GDM1 (cell line): ENCODE measurements at places on chromosomes 1 and 21.
A peak's percentile ranks its signal among the peaks of the same experiment; 100 is the strongest.

GRCh38 chr1:171674431-171675405 lies 22.2 kb upstream of the MYOC start:
- DNase-seq: no peak

DNA sequence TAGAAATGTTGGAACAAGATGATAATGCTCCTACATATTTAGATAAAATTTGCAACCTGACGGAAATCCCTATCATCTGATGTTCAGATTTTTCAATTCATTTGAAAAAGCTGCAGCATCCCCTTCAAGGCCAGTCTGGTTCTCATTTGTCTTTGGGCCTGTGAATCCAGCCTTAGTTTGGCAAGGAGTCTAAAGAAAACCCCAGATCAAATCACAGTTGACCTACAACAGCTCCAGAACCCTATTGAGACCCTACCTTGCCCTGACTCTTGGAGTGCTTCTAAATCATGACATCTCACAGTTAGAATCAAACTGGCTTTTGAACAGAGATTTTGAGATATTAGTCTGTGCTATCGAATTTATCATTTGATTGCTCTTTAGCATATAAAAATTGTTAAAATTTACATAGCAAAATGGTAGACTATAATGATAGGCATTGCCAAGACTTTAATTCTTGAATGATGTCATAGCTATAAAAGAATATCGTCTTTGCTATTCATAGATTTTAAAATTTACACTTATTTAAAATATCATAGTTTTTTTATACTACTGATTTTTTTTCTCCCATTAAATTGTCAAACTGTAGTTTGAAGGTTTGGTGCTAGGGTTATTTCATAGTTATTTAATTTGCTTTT lies 2.2 kb downstream of the PPP2R5A start:
- DNase-seq: no peak

- DNase-seq: no peak
Observed at GRCh38 chr1:150780510-150780909, 14.9 kb upstream of the CTSS start.

DNA sequence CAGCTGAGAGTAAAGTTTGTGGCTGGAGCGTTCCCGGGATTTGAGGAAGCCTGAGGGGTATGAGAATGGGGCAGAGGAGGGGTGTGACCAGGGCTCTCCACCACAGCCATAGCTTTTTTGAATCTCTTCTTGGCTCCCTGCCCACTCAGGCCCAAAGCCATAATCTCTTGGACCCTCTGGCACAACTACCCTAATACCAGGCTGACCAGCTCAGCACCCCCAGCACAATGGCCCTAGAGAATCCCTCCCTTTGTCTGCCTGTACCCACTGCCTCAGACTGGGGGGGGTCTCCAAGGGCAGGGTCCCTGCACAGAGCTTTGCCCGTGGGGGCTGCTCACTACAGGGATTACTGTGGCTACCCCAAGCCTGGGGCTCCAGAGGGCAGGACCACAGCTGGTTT lies 7.5 kb downstream of the DENND4B start:
- no peak for DNase-seq

DNA sequence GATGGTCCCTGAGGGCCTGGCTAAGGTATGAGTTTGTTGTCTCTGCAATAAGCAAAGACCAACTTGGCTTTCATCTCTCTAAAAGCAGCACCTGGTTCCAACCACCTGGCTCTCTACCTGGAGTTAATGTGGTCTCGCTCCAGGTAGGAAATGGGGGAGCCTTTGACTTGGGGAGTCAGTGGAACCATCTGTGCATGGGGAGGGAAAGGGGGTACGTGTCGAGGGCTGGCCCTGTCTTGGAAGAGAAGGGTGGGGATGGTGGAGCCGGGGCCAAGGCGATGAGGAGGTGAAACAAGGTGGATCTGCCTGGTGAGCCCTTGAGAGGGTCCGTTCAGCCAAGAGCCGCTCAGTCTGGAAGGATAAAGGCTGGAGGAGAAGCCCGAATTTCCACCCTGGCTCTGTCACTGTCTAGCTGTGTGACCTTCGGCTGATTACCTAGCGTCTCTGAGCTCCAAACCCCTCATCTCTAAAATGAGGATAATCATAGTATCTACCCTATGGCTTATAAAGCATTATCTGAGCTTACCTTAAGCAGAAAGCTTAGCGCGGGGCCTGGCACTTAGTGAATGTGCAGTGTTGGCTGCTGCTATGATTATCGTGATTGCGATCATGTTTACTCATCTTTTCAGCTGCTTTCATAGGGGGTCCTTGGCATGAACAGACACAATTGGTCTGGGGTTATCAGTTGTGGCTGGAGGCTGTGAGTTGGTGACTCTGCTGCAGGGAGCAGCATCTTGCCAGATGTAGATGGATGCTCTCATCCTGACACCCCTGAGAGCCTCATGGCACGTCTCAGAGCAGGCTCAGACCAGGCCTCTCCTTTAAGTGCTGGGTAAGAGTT lies 78.7 kb downstream of the ACTL8 start:
- no peak for DNase-seq

DNA sequence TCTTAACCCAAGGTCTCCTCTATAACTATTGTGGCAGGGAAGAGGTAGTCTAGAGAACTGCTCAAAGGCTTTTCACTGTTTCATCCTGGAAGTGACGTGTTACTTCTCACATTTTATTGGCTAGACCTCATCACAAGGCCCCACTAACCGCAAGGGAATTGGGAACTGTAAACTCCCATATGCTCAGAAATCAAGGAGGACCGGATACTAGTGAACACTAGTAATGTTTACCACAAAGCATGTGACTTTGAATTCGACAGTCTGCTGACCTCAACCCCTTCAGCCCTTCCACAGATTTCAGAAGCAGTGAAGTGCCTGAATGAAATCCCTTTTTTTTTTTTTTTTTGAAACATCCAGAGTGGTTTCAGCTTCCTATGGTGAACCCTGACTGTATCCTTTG lies 3.4 kb upstream of the EEIG2 start:
- no peak for DNase-seq

- DNase-seq: no peak
Observed at GRCh38 chr1:68959461-68960030, 462.7 kb upstream of the DEPDC1 start.

DNA sequence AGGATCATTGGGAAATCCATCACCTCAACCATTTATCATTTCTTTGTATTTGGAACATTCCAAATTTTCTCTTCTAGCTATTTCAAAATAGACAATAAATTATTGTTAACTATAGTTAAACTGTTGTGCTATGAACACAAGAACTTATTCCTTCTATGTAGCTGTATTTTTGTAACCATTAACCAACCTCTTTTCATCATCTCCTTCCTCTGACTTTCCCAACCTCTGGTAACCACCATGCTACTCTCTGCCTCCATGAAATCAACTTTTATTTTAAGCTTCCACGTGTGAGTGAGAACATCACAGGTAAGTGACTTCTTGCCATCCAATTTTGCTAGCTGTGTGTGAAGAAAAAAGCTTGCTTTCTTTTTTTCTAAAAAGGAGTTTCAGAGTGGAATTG lies 418 bp downstream of the IFI44L start:
- DNase-seq: no peak

GRCh38 chr1:34066166-34066565 lies 98.9 kb downstream of the CSMD2 start:
- DNase-seq: no peak

GRCh38 chr1:75097654-75098053 lies 36.5 kb upstream of the LHX8 start:
- DNase-seq: no peak

- DNase-seq: no peak
Observed at GRCh38 chr1:225578251-225578977, 74.5 kb downstream of the ENAH start.

DNA sequence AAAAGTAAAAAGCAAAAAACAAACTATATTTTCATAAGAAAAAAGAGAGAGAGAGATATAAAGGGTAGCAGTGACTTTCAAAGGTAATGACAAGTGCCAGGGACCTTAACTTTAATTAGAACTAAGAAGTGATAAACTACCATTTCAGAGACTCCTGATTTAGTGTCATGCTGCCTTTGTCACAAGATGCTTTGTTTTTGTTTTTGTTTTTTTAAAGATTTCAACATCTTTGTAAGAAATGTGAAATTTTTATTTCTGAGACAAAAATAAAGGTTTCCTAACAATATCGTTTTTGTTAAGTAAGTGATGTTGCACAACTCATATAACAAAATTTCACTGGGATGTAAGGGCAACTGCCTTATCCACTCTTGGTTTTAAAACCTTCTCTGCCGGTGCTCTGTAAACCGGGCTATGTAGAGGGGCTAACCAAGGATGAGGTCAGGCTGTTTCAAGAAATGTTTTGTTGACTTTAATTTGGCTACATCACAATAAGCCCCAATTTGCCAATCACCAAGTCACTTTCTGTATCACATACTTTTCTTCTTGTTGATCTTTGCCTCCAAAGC lies 35.2 kb upstream of the SYT2 start:
- DNase-seq: no peak

- no peak for DNase-seq
Observed at GRCh38 chr1:183021405-183022201, 1.6 kb upstream of the LAMC1 start.

DNA sequence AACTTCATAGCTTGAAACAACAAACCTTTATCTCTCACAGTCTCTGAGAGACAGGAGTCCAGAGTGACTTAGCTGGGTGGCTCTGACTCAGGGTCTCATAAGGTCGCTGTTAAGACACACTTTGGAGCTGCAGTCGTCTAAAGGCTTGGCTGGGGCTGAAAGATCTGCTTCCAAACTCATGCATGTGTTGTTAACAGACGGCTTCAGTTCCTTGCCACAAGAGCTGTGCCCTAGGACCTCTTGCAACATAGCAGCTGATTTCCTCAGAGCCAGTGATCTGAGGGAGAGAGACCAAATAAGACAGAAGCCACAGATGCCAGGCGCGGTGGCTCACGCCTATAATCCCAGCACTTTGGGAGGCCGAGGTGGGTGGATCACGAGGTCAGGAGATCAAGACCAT lies 176.8 kb downstream of the DISC1 start:
- no peak for DNase-seq

DNA sequence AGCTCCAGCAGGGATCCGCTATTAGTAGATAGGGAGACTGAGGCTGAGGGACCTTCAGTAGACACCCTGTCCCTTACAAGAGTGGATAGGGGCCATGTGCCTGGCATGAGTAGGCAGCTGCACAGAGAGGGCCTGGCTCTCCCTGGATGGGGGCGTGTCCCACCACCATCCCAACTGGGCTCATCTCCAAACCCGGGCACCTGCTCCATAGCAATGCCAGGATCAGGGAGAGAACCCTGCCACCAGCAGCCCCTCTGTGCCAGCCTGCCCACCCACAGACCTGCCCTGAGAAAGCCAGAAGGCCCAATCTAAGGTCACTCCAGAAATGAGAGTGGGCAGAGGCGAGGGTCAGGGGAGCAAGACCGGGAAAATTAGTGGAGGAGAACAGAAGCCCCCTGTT lies 121.3 kb downstream of the GRIK3 start:
- DNase-seq: no peak

DNA sequence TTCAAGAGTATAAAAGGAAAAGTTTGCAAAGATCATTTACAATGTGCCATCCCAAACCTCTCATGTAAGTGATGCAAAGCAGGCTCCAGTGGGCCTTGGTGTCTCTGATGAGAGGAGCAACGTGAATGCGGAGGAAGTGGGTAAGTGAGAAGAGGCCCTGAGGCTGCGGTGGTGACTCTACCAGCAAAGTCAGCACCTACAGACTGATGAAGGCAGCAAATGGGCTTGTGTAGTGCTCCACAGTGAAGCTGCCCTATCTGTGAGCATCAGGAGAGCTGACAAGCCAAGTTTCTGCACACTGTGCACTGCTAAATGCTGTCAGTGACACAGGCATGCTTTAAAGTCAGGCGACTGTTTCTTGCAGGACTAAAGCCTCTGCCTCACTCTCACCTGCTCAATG lies 15.6 kb upstream of the RAP1A start:
- peak; percentile 9 for DNase-seq

DNA sequence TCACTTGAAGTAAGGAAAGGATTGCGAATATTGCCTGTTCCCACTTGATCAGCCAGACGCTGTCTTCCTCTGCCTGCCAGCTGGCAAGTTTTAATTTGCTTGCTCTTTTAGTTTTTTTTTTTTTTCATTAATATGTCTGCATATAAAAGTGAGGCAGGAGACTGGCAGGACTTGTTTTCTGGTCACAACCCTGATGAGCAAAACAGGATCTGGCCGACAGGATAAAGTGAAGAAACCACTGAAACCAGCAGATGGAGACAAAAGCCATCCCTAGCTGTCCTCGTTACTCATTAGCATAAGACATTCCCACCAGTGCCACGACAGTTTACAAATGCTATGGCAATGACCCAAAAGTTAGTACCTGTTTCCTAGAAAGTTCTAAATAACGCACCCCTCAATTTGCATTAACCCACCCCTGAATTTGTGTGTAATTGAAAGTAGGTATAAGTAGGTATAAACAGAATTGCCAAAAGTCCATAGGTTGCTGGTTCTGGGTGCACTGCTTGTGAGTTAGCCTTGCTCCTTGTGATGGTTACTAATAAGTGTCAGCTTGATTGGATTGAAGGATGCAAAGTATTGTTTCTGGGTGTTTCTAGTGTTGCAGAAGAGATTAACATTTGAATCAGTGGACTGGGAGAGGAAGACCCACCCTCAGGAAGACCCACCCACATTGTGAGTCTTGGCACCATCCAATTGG lies 60.8 kb downstream of the ZNF684 start:
- DNase-seq: no peak

GRCh38 chr1:167562702-167563101 lies 9.1 kb upstream of the CREG1 start:
- DNase-seq: no peak
